Activated CD4-positive, alpha-beta T cell treated with anti-CD3 and anti-CD28 coated beads, Interleukin-2, amount 50 U/mL, for 1 hour (primary cell): ENCODE measurements at places on chromosomes 1 and 21.

- DNase-seq = no peak
Observed at GRCh38 chr1:76470166-76470565, 395.6 kb downstream of the ST6GALNAC3 start.

GRCh38 chr1:199688133-199688676 is 339.3 kb upstream of the NR5A2 start:
- DNase-seq = no peak

GRCh38 chr1:218525451-218526197 is 180.5 kb downstream of the TGFB2 start:
- no peak for DNase-seq

DNA sequence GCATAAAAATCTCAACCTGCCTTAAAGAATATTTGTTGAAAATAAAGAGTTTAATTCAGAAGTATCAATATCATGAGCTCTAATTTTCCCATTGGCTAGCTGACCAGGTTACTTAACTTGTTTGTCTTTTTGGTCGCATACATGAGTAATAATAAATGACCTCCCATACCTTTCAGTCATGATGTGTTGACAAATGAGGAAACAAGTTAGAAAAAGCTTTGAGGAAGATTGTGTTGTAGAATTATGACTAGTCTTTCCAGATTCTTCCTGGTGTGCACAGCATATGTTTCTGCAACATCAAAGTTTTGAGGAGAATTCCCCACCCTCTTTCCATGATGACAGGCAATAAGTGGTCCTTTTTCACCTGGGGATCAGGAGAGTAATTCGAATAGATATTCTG is 17.6 kb upstream of the PAPPA2 start:
- DNase-seq = no peak

DNA sequence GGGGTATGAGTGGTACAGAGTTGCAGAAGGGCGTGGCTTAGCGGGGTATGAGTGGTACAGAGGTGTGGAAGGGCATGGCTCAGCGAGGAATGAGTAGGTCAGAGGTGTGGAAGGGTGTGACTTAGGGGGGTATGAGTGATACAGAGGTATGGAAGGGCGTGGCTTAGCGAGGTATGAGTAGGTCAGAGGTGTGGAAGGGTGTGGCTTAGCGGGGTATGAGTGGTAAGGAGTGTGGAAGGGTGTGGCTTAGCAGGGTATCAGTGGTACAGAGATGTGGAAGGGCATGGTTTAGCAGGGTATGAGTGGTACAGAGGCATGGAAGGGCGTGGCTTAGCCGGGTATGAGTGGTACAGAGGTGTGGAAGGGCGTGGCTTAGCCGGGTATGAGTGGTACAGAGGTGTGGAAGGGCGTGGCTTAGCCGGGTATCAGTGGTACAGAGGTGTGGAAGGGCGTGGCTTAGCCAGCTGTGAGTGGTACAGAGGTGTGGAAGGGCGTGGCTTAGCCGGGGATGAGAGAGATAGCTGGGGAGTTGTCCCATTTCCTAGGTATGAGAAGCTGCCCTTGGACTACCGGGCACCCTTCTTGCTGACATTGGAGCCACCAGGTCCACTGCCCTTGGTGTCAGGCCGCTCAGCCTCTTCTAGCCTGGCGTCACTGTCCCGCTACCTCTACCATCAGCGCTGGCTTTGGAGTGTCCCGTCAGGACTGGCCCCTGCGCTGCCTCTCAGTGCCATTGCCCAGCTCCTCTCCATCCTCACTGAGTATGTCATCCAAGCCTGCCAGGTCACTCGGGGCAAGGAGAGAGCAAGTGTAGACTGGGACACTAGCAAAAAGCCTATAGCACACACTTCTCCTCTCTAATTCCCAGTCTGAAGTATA is 29.8 kb downstream of the HYI start:
- DNase-seq = no peak

DNA sequence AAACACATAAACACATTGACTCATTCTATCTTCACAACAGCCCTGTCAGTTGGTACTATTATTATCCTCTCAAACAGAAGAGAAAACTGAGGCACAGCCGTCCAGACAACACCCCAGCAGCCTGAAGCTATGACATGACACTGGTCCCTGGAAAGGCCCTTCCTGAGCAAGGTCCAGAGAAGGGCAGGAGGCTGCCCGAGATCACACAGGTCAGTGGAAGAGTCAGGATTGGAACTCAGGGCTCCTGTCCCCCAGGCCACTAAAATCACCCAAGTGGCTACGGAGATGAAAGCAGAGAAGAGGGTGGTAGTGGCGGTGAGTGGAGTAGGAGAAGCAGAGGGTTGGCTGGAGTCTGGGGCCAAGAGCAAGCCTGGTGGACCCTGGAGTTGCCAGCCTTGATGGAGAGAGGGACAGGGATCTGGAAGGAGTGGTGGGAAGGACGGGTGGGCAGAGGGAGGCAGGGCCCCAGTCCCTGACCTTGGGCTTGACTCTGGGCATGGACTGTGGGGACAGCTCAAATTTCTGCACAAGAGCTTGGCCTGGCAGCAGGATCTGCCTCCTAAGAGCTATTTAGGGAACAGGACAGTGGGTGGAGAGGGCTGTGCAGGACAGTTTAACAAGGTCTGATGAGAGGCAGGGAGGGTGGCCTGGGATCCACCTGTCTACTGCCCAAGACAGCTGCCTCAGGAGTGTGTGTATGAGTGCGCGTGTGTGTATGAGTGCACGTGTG is 15.8 kb downstream of the MYOM3 start:
- DNase-seq = no peak

DNA sequence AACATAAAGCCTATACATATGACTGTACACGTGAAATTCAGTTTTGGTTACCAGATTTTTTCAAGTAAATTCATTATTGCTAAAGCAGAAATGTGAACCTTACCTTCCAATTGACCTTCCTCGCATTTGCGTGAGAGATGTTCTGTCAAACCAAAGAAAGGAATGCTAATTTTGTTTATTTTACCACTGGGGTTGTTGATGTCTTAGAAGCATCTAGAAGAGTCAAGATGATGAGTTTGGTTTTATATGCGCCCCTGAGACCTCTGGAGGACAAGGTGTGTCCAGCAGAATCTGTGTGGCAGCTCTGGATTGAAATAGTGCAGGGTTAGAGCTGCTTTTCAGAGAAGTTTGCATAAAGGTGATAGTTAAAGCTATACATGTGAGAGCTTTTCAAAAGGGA is 48.4 kb downstream of the ZBTB40 start:
- DNase-seq = no peak

DNA sequence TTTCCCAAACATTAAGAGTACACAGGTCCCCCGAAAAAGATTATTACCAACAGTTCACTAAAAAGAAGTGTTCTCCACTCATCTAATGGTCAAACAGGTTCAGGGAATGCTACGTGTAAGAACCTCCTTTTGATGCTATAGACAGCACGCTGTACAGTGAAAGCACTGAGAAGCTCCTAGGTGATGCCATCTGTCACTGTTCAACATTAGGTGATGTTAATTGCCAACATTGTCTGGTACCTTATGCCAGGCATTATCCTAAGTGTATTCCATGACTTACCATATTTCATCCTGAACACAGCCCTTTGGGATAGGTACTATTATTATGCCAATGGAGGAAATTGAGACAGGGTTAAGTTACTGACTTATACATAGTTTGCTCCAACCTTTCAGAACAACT is 82.1 kb downstream of the DAB1 start:
- DNase-seq = no peak

DNA sequence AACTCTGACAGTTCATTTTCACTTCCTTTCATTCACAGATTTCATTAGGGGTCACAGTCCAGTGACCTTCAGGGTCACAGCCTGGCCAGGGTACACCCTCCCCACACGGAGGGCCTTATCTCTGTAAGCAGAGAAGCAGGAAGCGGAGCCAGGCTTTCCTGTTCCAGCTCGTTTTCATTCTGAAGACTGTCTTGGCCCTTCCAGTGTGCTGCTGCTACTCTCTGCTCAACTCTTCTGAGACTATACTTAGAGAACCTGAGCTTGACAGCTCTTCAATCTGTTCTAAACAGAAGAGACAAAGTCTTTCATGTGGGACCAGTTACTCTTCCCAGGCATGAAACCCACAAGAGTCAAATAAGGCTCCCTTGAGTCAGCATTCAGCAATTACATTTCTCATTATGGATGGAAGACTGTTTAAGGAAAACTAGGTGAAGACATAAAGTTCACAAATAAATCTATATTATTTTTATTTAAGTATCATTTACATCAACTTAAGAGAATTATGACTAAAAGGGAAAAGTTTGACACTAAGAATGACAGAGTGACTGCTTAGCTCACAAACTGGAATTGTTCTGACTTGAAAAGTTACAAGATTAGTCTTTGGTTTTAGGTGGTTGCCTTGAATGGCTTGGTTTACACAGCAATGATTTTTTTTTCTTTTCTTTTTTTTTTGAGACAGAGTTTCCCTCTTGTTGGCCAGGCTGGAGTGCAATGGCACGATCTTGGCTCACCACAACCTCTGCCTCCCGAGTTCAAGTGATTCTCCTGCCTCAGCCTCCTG is 4.8 kb upstream of the TDRD10 start:
- DNase-seq = no peak

- no peak for DNase-seq
Observed at GRCh38 chr1:60895252-60895651, 187.1 kb upstream of the NFIA start.

GRCh38 chr21:38800046-38800758 is 5.5 kb upstream of the ETS2 start:
- DNase-seq = no peak

GRCh38 chr1:24735509-24736375 is 9.5 kb upstream of the CLIC4 start:
- no peak for DNase-seq

DNA sequence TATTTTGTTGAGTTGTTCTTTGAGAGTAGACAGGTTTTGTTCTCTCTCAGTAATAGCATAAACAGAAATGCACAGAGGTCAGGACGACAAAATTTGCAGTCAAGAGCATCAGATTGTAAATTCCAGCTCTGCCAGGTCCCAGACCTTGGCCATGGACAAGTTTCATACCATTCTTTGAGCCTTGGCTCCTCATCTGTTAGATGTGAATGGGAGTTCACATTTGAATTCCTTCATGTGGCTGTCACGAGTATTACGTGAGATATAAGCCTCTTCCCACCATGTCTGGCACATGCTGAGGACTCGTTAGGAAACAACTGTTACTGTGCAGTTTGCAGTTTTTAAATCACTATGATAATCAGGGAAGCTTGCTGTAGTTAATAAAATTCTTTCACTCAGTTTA is 93.2 kb upstream of the KCTD3 start:
- DNase-seq = no peak

DNA sequence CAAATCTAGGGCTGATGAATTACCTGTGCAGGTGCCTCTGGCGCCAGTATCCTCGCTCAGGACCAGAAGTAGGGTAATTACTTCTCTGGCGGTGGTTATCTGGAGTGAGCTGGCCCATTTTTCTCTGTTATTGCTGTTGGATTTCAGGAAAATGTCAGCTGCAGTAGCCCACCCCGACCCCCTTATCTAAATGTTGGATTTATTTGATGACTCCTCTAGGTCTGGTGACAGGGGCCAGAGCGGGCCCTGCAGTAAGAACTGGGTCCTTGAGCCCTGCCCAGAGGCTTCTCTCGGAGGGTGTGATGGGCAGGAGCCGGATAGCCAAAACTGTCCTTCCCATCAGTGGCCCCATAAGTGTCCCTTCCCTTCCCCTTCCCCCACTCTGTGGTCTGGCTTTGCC is 384.3 kb downstream of the PTPRU start:
- no peak for DNase-seq

DNA sequence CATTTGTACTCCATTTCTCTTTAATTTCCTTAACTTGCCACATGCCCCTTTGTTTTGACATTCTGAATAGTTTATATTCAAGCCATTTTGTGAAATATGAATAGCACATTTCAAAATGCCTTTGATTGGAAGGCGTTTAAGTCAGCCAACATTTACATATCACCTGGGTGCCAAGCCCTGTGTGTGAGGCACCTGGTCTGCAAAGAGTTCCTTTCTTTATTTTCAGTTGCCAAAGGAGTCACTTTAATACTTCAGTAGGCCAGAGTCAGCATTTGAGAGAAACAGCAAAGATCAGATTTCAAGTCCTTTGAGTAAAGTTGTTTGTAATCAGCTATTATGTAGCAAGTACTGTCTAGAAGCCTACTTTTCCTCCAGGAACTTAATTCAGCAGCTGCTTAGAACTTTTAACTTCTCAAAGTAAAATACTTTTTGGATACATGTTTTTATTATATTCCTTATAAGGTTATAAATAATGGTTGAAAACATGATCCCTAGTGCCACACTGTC is 70.8 kb downstream of the DTL start:
- no peak for DNase-seq

DNA sequence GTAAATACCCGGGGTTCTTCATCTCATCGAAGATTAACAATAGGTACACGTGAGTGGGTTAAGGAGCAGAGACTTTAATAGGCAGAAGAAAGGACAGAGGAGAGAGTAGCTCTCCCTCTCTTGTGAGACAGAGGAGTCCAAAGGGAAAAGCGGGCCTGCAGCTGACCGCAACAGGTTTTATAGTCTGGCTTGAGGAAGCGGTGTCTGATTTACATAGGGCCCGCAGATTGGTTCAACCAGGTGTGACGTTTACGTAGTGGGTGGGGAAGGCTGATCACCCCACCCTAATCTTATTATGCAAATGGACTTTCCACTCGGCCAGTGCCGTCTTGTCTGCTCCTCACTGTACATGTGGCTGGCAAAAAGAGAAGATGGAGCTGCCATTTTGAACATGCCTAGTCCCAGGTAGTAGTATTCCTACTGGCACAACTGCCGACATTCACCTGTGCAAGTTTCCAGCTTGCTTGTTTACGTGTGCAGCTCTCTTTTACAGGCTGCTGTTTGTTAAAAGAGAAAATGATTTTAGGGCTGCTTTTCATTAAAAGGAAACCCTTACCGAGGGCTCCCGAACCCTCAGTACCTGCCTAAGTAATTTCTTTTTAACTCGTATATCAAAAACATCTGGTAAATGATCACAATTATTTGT is 10.6 kb downstream of the CDC14A start:
- DNase-seq = no peak

- DNase-seq = no peak
Observed at GRCh38 chr1:44389437-44389836, 15.6 kb upstream of the RNF220 start.

- DNase-seq = no peak
Observed at GRCh38 chr1:198936371-198937083, 297.7 kb downstream of the PTPRC start.

DNA sequence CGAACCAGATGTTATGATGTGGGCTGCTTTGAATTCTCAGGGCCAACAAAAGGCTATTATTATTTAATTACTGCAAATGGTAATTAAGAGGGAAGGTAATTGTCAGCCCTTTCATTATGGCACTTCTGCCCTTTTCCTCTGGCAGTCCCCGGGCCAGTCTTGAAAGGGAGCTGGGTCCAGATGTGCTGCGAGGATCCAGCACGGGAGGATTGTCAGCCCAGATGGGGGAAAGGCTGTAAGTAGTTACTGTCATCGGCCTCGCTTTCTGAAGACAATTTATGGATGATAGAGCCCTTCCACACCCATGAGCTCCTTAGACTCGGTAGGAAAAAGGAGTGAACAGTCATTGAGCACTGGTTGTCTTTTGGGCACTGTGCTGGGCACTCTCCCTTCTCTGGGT is 8.7 kb upstream of the ZNF362 start:
- DNase-seq = no peak

GRCh38 chr1:221315330-221315729 is 426.6 kb downstream of the DUSP10 start:
- no peak for DNase-seq
